ENCODE measurements at places on chromosomes 2 and 18. TPM values are rescaled to one million over a fixed set of nuclear protein-coding genes. Genes with fewer than 3 reads are reported as not detected.

DNA sequence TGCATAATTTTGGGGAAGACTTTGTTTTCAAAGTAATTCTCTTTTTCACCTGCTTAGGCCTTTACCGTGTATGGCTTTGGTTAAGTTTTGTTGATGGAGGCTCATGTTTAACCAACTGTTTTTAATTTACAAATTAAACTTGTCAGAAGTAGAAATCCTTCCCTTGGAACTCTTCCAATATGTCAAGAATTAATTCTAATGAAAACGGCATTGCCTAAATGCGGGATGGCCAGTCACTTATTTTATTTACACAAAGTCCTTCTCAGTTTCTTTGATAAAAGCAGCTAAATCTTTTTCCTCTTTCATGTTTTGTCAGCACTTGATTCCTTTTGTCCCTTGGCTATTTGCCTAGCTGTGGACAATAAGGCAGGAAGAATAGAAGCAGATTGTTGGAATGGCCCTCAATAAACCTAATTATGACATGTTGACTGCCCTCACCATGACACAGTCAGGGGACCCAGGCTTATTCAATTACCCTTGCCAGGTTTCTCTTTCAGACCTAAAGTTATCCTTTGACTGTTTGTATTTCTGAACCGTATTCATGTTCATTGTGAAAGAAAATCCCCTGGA, 26.3 kb downstream of the PAX3 start:
- DNase-seq, result no peak

- DNase-seq, result peak; percentile 70
Measured at GRCh38 chr2:68767031-68767961, 32.7 kb downstream of the ARHGAP25 start.

DNA sequence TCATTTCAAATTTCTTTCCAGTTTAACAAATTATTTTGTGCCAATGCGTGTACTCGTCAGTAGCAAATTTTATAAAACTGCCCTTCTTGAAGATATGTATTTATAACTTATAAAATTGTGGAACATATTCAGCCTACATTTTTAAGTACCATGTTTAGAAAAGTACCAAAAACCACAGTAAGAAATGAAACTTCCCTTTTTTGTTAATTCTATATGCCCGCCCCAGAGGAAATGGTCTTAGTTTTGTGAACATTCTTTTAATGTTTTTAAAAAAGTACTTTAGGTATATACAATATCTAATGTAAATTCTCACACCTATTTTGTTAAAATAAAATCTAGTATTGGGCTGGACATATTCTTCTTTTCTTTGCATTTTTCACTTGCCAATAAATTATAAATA, 1.2 kb downstream of the UGT1A9 start:
- DNase-seq, result no peak

DNA sequence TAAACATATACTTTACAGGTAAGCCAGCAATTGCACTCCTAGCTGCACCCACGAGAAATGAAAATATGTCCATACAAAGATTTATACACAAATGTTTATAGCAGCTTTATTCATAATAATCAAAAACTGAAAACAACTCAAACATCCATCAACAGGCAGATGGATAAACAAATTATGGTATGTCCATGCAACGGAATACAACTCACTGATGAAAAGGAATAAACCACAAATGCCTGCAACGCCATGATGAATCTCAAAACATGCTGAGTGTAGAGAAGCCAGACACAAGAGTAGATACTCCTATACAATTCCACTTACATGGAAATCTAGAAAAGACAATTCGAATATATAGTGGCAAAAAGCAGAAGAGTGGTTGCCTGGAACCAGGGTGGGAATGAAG, 76.0 kb downstream of the EPAS1 start:
- DNase-seq, result no peak

DNA sequence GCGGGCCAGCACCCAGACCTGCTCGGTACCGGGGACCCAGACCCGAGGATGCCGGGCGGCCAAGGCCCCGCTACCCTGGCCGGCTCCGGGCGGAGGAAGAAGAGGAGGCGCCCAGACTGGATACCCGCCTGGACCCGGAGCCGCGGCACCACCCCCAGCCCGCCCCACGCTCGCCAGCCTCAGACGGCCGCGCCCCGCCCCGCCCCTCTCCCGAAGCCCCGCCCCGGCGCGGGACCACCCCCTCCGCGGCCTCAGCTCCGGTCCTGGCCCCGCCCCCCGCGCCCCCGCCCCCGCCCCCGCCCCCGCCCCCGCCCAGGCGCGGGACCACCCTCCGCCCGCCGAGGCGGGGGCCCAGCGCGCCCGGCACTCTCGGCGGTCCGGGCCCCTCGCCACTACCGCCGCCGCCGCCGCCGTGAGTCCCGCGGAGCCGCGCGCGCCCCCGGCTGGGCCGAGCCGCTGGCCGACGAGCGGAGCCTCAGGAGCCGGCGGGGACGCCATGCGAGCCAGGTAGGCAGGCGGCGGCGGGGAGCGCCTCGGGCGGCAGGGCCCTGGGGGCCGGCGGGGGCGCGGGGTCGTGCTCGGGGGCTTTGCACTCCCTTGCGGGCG, at the start of gene SH3BP4:
SH3BP4 (plus strand) TSS at position 354 of the 606 bp plus-strand sequence. CDS start 82,986 bp downstream, outside the sequence.
- peak; percentile 32 for DNase-seq

DNA sequence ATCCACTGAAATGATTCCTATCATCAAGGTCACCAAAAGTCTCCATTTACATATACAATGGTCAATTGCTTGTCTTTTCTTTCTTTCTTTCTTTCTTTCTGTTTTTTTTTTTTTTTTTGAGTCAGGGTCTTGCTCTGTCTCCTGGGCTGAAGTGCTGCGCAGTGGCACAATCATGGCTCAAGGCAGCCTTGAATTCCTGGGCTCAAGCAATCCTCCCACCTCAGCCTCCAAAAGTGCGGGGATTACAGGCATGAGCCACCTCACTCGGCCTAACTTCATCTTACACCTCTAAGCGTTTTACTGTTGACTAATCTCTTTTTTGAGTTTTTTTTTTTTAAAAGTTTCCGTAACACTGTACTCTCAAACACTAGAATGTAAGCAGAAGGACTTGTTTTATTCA, 867 bp downstream of the SF3B6 start:
- DNase-seq, result no peak

DNA sequence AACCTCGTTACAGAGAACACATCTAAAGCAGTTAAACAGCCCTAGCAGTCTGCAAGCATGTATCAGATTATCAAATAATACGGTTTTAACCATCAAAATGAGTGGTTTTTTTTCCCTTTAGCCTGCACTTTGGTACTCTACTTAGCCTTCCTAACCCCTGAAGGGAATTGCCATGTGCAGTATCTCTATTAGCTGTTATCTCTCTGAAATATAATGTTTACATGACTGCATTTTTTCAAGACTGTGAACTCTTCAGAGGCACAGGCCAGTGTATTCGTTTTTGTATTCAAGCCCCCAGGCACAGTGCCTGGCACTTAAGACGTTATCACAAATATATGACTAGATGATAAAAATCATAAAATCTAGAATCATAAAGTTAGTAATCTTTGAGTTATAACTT, 509.5 kb downstream of the PARD3B start:
- no peak for DNase-seq

DNA sequence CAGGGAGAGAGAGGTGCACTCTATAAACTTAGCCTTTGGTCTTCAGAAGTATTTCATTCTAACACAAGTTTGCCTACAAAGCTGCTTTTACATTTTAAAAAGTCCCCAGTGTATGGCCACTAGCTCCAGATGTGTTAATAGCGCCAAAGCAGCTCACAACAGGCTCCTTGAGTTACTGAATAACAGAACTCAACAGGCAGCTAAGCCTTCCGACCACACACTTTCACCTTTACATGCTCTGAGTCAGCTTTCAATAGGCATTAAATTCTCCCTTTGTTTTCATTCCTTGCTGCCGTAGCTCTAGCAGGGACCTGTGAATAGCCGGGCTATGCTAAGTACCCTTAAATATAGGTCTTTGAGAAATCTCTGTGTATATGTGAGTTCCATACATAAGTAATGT, 262.8 kb upstream of the PARD3B start:
- no peak for DNase-seq

DNA sequence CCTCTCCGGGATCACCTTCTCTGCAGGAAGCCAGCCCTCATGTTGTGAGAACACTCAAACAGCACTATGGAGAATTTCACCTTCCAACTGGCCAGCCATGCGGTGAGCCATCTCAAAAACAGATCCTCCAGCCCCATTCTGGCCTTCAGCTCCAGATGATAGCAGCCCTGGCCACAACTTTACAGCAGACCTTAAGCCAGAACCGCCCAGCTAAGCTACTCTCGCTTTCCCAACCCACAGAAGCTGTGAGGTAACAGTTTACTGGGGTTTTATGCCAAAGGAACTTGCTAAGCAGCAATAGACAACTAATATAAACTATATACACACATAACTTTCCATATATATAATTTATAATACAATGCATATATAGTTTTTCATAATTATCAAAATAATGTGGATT, 11.6 kb upstream of the PTPN4 start:
- DNase-seq, result no peak

C2orf81 gene
- total RNA-seq, result 1.2 TPM

PDIA6 gene
- total RNA-seq, result 165 TPM

ECEL1 gene
- not detected for total RNA-seq

PROKR1 gene
- total RNA-seq, result not detected

CPS1 gene
- total RNA-seq, result 0.15 TPM

RAB17 gene
- total RNA-seq, result not detected

SPATA3 gene
- not detected for total RNA-seq

CXCR1 gene
- total RNA-seq, result 2.7 TPM

FAM210A gene
- 22.2 TPM for total RNA-seq

RAX gene
- total RNA-seq, result not detected

Data from activated CD4-positive, alpha-beta memory T cell treated with anti-CD3 and anti-CD28 coated beads, Interleukin-2, amount 10 ng/mL, durations not matched to agents 7 days and 5 days (primary cell).